ENCODE measurements at places on chromosomes 2 and 18. TPM values are rescaled to one million over a fixed set of nuclear protein-coding genes. Genes with fewer than 3 reads are reported as not detected.

Gene MBP
- 14.5 TPM for total RNA-seq

DNA sequence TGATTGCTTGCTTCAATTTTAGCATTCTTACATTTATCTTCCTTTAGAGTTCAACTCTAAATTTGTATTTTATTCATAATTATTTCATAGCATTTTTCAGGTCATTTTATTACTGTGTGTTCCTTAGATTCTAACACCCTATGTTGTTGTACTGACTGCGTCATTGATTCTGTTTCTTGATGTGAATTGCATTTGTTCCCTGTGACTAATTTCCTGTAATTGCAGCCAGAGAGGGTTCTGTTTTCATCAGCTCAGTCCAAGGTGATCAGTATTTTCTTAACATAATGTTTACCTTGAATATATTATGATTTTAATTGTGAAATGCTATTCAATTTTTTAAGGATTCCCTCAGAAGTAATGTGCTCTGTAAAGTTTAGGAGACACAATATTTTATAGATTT lies 970.2 kb upstream of the PIK3C3 start:
- H3K36me3 ChIP-seq: no peaks in the 10 kb centered on the region
- no peaks in the 10 kb centered on the region for H3K4me1 ChIP-seq
- H3K4me3 ChIP-seq: no peak overlapping the region
- H3K27ac ChIP-seq: no peak overlapping the region

Gene SLC38A11
- total RNA-seq: 13.4 TPM

- no peak for DNase-seq
- no peaks in the 10 kb centered on the region for H3K36me3 ChIP-seq
- H3K4me1 ChIP-seq: no peaks in the 10 kb centered on the region
These were observed 571.4 kb upstream of the ZNF804A start for GRCh38 chr2:184026961-184027360.

DNA sequence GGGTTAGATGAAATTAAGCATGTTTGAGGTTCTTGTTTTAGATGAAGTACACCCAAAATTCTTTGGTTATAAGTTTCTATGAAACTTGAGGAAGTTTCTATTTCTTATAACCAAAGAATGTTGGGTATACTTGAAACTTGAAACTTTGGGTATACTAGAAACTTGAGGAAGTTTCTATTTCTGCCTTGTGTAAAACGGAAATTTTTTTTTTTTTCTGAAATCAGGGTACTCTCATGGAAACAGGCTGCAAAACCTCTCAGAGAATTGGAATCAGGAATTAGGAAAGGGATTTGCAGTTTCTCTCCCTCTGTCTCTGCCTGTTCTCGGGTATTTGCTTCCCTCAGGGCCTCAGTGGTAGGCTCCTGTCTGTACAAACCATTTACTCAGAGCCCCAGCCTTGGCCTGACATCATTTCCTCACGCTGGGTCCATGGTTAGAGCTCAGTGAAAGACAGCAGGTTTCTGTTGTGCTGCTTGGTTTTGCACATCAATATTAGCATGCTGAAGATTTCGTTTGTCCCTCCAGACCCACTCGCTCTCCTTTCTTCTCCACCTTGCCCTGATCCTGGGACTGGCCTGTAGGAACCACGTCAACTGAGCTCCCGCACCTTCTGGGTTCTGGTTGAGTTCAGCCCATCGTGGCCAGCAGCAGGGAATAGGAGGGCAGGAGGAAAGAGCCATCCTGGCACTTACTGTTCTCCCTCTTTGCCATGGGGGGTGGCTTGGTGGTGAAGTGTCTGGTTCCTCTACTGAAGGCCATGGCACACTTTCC lies 106.4 kb downstream of the POLR1A start:
- H3K4me3 ChIP-seq: peak overlapping the region; percentile 61
- H3K27me3 ChIP-seq: no peaks in the 10 kb centered on the region

- no peak for DNase-seq
- H3K4me3 ChIP-seq: no peak overlapping the region
- no peak overlapping the region for H3K27ac ChIP-seq
- peaks cover 15% of the 10 kb centered on the region for H3K4me1 ChIP-seq
- peaks cover 17% of the 10 kb centered on the region for H3K27me3 ChIP-seq
- H3K36me3 ChIP-seq: no peaks in the 10 kb centered on the region
These were observed 164.3 kb downstream of the TWIST2 start for GRCh38 chr2:239012228-239012627.

Gene FEV
- total RNA-seq: 51.1 TPM

DNA sequence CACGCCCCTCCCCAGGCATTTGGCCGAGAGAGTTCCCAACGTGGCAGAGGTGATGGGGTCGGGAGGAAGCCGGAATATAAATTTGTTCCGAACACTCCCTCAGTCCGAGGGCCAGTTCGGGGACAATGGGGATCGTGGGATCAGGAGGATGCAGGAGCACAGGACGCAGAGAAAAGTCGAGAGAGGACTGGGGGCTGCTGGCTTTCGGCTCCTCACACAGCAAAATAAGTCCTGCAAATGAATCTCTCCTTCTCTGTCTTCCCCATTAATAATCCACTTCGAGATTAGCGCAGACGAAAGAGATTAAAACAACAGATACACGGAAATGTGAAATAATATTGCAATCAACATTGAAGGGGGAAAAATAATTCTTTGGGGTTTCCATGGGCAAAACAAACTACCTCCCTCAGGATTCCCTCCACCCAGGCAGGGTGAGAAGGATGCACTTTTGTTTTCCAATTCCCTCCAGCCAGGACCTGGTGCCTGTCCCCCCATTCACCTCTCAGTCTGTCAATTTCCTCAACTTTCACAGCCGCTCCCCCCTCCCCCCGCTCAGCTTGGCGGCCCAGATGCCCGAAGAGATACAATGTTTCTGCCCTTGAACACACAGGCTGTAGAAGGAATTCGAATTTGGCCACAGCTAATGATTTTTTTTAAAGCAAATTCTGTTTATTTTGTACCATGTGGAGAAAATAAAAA lies 3.1 kb upstream of the ZEB2 start:
- H3K27ac ChIP-seq: peak overlapping the region; percentile 80
- H3K36me3 ChIP-seq: no peaks in the 10 kb centered on the region
- peak overlapping the region; percentile 87 for H3K4me3 ChIP-seq
- peaks cover 22% of the 10 kb centered on the region for H3K4me1 ChIP-seq
- H3K27me3 ChIP-seq: peaks cover 68% of the 10 kb centered on the region

- H3K27ac ChIP-seq: no peak overlapping the region
- no peak for DNase-seq
- H3K4me1 ChIP-seq: no peaks in the 10 kb centered on the region
- no peak overlapping the region for H3K4me3 ChIP-seq
These were observed 35.7 kb upstream of the HPCAL1 start for GRCh38 chr2:10267036-10267435.

Gene NFATC1
- total RNA-seq: 2.7 TPM

Gene COLEC11
- total RNA-seq: 0.33 TPM

GRCh38 chr18:65468881-65469280 lies 281.9 kb upstream of the CDH7 start:
- no peak overlapping the region for H3K4me3 ChIP-seq
- H3K27me3 ChIP-seq: no peaks in the 10 kb centered on the region
- no peaks in the 10 kb centered on the region for H3K4me1 ChIP-seq
- H3K36me3 ChIP-seq: no peaks in the 10 kb centered on the region
- no peak for DNase-seq
- no peak overlapping the region for H3K27ac ChIP-seq

DNA sequence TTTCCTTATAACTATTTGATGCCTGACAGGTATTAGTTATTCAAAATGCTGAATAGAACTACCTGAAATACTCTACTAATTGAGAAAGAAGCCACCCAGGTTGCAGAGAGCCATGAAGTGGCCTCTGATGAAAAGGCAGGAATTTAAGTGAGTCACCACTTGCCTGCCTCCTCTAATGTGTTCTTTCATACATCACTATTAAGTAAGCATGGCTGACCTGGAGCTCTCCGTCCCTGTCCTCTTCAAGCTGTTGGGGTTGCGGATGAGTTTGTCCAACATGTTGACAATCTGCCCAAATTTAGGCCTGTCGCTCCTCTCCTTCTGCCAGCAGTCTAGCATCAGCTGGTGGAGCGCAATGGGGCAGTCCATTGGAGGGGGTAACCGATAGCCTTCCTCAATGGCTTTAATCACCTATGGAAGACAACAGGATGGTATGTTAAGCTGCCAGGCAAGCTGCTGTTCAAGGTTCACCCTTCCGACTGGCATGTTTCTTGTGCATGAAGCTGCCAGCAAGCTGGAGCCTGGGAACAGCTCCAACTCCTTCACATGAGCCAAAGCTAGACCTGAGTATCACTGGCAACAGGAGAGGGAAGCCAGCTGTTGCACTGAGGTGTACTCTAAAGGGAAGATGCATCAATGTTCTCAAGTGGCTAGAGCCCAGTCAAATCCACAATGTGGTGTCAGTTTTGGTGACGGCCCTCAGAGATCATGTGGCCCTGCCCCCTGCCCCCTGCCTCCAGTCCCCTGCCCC lies 142.2 kb downstream of the EPHA4 start:
- H3K27me3 ChIP-seq: no peaks in the 10 kb centered on the region
- DNase-seq: no peak

DNA sequence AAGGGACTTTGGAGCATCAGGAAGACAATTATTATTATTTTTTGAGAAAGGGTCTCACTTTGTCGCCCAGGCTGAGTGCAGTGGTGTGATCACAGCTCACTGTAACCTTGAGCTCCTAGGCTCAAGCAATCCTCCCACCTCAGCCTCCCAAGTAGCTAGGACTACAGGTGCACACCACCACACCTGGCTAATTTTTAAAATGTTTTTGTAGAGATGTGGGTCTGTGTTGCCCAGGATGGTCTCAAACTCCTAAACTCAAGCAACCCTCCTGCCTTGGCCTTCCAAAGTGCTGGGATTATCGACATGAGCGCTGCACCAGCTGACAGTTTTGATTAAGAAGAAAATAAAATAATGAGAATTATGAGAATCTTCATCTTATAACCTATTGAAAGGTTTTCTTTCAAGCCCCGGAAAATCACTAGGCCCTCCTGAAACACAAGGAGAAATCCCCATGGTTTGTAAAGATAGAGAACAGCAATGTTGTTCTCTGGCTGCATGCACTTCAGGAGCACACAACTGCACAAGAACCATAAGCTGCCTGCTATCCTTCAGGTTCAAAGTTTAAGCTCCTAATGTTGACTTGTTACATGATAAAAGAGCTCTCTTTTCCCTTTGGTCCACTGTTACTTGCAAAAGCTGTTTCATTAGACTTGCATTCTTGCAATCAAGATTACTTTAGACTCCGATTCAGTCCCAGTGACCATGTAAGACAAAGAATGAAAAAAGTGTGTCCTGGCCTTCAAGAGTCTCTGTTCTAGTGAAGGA lies 16.8 kb downstream of the NPC1 start:
- peak overlapping the region; percentile 60 for H3K27ac ChIP-seq
- no peak overlapping the region for H3K4me3 ChIP-seq
- H3K4me1 ChIP-seq: peaks cover 9% of the 10 kb centered on the region
- DNase-seq: no peak
- H3K27me3 ChIP-seq: no peaks in the 10 kb centered on the region

Gene RGPD4
- total RNA-seq: not detected

- H3K27me3 ChIP-seq: peaks cover 2% of the 10 kb centered on the region
- H3K4me3 ChIP-seq: no peak overlapping the region
- no peak for DNase-seq
- H3K4me1 ChIP-seq: peaks cover 17% of the 10 kb centered on the region
- no peaks in the 10 kb centered on the region for H3K36me3 ChIP-seq
These were observed 409.0 kb downstream of the LPIN1 start for GRCh38 chr2:12155303-12156051.

GRCh38 chr2:173654896-173655265 lies 300.2 kb downstream of the CDCA7 start:
- H3K4me1 ChIP-seq: peaks cover 11% of the 10 kb centered on the region
- H3K27ac ChIP-seq: no peak overlapping the region
- no peak overlapping the region for H3K4me3 ChIP-seq
- peaks cover 17% of the 10 kb centered on the region for H3K27me3 ChIP-seq

GRCh38 chr2:44671276-44671675 lies 270.2 kb upstream of the SIX3 start:
- no peak overlapping the region for H3K27ac ChIP-seq
- H3K4me1 ChIP-seq: no peaks in the 10 kb centered on the region
- H3K27me3 ChIP-seq: peaks cover 20% of the 10 kb centered on the region
- no peak for DNase-seq
- H3K4me3 ChIP-seq: no peak overlapping the region

Gene FOXD4L1
- not detected for total RNA-seq

DNA sequence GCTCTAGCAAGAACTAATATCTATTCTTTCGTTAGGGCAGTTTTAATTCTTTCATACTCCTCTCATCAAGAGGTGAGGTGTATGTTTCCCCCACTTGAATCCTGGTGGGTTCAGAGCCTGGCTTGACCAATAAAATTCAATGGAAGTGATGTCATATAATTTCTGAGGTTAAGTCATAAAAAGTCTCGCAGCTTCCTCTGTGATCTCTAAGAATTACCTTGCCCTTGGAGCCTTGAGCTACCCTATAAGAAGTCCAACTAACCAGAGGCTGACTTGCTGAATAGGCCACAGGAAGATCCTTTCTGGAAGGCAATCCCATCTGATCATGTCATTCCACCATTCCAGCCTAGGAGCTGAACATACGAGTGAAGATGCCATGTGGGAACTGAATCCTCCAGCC lies 26.1 kb upstream of the INO80D start:
- H3K4me3 ChIP-seq: no peak overlapping the region
- H3K36me3 ChIP-seq: peaks cover 25% of the 10 kb centered on the region
- no peaks in the 10 kb centered on the region for H3K27me3 ChIP-seq
- H3K27ac ChIP-seq: no peak overlapping the region

GRCh38 chr2:185428000-185428399 lies 310.6 kb upstream of the FSIP2 start:
- peak overlapping the region; percentile 77 for H3K4me3 ChIP-seq
- H3K27ac ChIP-seq: peak overlapping the region; percentile 21
- peaks cover 4% of the 10 kb centered on the region for H3K36me3 ChIP-seq
- no peaks in the 10 kb centered on the region for H3K27me3 ChIP-seq

DNA sequence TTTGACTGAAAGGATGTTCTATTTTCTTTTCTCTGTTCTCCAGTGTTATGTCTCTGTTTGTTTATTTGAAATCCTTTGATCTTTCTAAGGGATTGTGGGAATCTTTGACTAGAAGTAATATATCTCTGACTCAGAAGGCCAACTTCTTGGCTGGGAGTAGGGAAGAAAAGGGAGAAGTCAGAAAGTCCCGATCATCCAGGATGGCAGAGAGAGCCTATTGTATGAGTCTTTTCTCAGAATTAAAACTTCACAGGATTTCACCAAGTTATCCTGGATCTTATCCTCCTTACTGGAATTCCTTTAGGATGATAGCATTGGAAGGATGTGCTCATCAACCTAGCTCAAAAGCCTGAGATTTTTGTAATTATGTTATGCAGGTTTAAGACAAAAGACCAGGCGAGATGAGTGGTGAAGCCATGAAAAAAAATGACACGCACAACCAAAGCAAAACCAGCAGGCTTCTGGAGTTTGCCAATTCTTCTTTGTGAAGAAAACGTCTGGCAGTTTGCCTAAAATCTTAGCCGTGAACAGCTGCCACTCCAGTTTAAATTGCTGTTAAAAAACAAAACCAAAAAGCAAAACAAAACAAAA lies 383.6 kb upstream of the SMIM21 start:
- peaks cover 11% of the 10 kb centered on the region for H3K4me1 ChIP-seq
- DNase-seq: no peak
- H3K27ac ChIP-seq: no peak overlapping the region
- H3K36me3 ChIP-seq: no peaks in the 10 kb centered on the region
- H3K27me3 ChIP-seq: peaks cover 7% of the 10 kb centered on the region
- peak overlapping the region; percentile 9 for H3K4me3 ChIP-seq

Data from type B pancreatic cell (in vitro differentiated cells).